ENCODE measurements at places on chromosomes 2 and 18.

DNA sequence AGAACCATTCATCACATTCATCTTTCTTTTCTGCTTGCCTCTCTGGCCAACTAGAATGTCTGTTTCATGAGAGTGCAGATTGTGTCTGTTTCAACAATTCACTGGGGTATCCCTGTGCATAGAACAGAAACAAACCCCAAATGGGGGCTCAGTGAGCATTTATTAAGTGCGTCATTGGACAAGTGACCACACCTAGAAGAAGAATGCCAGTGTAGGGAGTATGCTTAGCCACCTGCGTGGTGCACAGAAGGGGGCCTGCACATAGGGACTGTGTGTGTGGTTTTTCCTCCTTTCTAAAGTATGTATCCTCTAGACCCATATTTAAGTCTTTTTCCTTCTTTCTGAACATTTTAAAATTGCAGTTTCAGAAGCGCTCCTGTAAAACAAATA, 255.9 kb downstream of the AGAP1 start:
- no peak for DNase-seq

- DNase-seq = peak; percentile 5
Observed at GRCh38 chr2:191521608-191522208, 156.2 kb upstream of the NABP1 start.

- DNase-seq = no peak
Observed at GRCh38 chr18:35811896-35812295, 160.6 kb upstream of the RMP24 start.

- peak; percentile 47 for DNase-seq
Observed at GRCh38 chr2:230777721-230778120, 65.1 kb downstream of the CAB39 start.

DNA sequence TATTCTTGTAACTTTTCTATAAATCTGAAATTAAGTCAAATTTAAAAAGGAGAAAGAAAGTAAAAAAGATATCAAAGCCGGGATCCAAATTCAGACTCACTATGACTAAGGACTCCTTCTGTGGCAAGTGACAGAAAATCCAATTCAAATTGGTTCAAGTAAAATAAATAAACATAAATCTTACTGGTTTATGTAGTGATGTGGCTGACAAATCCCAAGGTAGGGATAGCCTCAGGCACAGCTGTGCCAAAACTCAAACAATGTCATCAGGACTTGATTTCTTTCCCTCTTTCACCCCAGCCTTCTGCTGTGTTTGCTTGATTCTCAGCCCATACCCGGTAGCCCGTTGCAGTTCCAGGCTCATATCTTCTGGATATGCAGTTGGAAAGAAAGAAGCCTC, 284.6 kb downstream of the SP3 start:
- no peak for DNase-seq

- DNase-seq = no peak
Observed at GRCh38 chr2:205451901-205452512, 230.3 kb upstream of the NRP2 start.

DNA sequence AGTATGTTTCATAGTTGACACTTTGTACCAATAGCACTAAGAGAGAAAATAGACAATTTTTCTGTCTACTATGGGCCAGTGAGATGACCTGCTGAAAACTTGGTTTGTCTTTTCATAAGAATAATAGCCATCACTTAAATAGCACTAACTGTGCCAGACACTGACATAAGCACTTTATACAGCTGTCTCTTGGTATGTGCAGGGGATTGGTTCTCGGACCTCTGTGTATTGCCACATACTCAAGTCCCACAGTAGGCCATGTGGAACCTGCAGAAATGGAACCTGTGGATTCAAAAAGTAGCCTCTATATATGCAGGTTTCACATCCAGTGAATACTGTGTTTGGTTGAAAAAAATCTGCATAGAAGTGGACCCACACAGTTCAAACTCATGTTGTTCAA, 126.7 kb downstream of the XRCC5 start:
- DNase-seq = no peak

- no peak for DNase-seq
Observed at GRCh38 chr2:75820693-75821092, 110.0 kb upstream of the GCFC2 start.

- DNase-seq = no peak
Observed at GRCh38 chr2:12686708-12687283, 29.9 kb upstream of the TRIB2 start.

GRCh38 chr2:215368493-215368809, 56.6 kb downstream of the ATIC start:
- DNase-seq = no peak

DNA sequence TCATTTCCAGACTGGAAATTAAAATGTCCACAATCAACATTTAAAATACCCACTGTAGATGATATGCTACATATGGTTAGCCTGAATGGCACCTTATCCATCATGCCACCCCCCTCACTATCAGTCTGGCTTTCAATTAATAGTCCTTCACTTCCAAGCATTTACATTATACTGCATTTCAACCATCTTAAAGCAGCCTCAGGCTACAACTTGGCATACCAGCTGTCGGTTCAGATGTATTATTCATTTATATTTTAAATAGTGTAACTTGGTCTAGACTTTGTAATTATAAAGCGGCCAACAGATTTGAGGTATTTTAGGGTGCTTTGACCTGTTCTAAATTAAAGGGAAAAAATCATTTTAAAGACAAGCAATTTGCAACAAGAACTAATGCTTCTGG, 2.6 kb downstream of the GCG start:
- DNase-seq = no peak

DNA sequence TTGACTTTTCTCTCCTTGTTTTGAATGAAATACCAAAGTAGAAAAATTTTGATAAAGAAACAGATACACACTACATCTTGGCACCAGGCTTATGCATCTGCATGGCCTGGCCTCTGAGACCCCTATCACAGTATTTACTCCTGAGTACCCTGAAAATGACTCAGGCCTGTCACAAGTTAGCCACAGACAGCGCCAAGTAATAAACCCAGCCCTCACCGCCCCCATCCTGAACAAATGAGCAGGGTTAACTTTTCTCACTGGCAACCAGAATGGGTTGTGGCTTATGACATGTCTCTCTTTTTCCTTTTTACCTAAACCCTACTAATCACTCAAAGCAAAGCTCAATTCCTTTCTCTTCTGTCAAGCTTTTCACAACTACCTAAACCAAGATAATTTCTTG, 35.3 kb downstream of the SPRED2 start:
- DNase-seq = no peak

GRCh38 chr2:170301626-170302025, 123.7 kb downstream of the MYO3B start:
- no peak for DNase-seq

DNA sequence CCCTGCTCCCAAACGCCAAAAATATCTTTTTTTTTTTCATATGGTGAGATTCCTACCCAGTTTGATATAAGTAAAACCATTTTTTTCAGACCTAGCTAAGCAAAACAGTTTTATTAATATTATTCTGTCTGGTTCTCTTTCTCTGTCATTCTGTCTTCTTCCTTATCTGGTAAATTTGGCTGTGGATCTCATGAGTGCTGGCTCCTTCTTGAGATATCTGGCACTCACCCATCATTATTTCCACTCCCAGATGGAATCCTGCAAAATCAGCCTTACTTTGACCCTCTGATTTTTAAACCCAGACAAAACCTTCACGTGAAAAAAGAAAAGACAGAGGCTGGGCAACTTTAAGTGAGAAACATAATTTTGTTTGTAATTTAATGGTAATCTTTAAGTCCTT, 373.6 kb downstream of the NYAP2 start:
- DNase-seq = no peak

DNA sequence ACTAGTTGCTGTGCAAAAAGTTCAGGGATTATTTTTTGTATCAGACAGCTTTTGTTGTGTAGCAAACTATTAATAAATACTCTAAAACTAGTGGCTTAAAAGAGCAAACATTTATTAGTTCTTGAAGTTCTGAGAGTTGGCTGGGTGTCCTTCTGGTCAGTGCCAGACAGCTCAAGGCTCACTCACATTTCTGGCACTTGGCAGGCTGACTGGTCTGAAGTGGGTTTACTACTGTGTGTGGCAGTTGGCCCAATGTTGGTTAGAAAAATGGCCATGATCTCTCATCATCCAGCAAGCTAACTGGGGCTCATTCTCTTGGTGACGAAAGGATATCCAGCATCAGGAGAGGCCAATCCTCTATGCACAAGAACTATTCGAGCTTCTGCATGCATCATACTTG, 71.4 kb upstream of the ZNF385B start:
- DNase-seq = no peak

DNA sequence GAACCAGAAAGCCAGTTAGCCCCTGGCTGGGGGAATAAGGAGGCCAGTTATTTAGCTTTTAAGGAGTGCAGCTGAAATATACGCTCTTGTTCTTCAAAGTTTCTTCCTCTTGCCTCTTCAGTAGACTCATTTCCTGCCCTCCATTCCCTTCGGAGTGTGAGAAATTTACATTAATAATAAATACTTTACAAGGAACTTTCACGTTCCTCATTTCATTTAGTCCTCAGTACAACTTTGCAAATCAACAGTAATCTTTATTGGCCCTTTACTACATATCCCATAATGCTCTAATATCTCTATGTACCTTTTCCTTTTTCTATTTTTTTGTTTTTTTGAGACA, 15.6 kb downstream of the PLCD4 start:
- no peak for DNase-seq

- DNase-seq = no peak
Observed at GRCh38 chr18:59559528-59559927, 137.7 kb downstream of the CCBE1 start.

DNA sequence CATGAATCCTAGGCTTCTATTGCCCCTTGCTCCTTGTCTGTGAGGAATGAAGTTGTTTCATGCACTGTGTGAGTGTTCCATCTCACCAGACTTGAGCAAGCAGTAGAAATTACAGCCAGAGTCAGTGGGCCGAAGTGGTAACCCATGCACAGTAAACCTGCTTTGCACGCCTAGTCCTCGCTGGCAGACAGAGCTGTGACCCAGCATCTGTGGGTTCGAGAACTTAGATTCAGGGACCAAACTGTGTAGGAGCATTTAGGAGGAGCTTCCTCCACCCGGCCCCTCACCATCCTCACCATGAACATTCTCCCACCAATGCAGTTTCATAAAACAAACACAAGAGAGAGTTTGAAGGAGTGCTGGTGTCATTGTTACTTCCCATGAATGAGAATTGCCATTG, 21.6 kb upstream of the TEX51 start:
- DNase-seq = no peak

- DNase-seq = no peak
Observed at GRCh38 chr2:232026910-232027309, 65.4 kb downstream of the DIS3L2 start.

GRCh38 chr2:220000080-220000479, 372.6 kb downstream of the SLC4A3 start:
- no peak for DNase-seq

DNA sequence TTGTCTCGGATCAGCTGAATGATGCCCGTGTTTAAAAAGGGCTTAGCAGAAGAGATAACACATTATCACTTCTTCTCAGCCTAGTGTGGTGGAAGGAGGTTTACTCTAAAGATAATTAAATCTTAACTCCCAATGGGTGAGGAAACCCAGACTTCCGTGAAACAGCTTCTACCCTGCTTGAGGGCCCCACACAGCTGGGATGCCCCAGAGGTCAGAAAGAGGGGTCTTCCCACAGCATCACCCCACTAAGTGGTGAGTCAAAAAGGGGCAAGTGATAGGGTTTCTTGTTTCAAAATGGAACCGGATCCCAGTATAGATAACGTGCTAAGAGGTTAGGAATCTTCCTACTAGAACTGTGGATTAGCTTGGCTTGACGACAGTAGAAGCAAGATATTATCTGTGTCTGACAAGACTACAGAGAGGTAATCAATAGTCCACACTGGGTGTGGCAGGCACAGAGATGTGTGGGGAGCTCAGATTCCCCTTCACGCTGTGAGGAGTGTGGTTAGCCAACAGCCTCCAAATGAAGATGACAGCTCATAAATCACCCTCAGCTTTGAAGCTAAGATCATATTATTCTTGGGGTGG, 129.6 kb upstream of the COPS8 start:
- DNase-seq = no peak

- no peak for DNase-seq
Observed at GRCh38 chr2:6526093-6526824, 339.4 kb downstream of the CMPK2 start.

DNA sequence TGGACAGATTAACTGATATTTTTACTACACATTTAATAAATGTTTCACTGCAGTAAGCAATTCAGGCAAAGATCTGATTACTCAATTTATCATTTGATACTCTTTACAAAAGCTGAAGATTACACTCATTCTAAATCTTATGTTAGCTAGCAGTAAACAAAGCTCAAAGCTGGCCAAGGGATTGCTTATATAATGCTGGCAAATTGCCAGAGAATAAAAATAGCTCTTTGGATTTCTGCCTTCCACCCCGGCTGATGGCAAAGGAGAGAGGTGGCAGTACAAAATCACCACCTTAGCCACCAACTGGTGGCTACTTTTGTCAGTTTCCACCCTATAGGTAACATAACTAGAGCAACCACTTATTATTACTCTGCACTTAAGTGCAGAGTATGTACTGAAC, 320.5 kb downstream of the FSIP2 start:
- no peak for DNase-seq

- no peak for DNase-seq
Observed at GRCh38 chr2:51620796-51621195, 588.9 kb upstream of the NRXN1 start.

GRCh38 chr2:20433249-20433648, 13.6 kb upstream of the RHOB start:
- DNase-seq = no peak

- no peak for DNase-seq
Observed at GRCh38 chr2:190575263-190575662, 40.7 kb upstream of the NEMP2 start.

DNA sequence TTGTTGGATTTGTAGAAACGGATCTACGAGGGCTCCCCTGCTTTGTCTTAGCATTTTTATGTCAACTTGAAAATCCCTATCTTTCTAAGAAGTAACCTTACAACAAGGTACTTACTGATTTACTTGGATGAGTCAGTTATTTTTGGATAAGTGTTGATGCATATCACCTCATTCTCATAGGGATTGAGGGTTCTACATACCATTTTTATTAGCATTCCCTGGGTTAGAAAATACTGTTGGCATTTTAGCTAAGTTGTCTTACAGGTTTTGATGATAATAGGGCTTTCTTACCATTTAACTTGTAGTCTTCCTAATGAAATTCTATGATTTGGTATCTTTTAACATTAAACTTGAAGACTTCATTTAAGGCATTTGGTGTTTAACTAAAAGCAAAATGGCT, 125.2 kb downstream of the UBE2E3 start:
- no peak for DNase-seq

DNA sequence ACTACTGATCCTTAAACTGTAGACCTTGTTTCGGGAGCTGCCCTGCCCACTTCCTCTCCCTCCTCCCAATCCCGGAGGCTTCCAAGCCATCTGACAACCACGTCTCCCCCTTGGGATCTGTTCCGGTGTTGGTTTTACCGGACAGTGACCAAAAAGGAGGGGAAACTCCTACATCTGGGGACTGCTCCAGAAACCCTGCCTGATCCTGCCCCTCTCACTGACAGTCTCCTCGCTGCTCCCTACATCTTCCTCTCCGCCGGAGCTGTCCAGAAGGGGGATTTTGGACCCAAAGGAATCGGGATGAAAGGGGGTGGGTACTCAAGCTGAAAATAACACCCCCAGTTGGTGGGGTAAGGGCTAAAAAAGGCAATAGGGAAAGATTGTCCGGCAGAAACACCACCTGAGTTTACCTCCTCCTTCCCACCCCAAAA, 1.5 kb downstream of the INO80D start:
- peak; percentile 77 for DNase-seq

GRCh38 chr2:216486271-216486670, 12.4 kb upstream of the RPL37A start:
- DNase-seq = no peak

GRCh38 chr2:33167622-33168245, 221.0 kb downstream of the LTBP1 start:
- no peak for DNase-seq
